Esophagus squamous epithelium (tissue), 5 donors: ENCODE measurements at places on chromosomes 7 and 10.

GRCh38 chr10:110698340-110698739 lies 54.2 kb downstream of the RBM20 start:
- DNase-seq = no peak

GRCh38 chr10:132388891-132389432 lies 8.0 kb upstream of the PWWP2B start:
- DNase-seq = no peak

GRCh38 chr7:151411551-151411950 lies 1.7 kb upstream of the WDR86 start:
- DNase-seq = no peak

GRCh38 chr7:112019932-112020331 lies 186.3 kb downstream of the DOCK4 start:
- no peak for DNase-seq

- no peak for DNase-seq
These were observed 807.2 kb upstream of the MBL2 start for GRCh38 chr10:53579773-53580172.

DNA sequence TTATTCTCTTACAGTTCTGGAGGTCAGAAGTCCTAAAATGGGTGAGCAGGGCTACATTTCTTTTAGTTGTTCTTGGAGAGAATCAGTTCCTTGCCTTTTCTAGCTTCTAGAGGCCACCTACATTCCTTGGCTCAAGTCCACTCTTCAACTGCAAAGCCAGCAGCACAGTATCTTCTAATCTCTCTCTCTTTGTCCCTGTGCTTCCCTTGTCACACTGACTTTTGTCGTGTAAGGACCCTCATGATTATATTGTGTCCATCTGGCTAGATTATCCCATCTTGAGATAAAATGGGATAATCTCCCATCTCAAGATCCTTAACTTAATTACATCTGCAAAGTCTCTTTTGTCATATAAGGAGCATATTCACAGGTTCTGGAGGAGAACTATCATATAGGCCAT lies 359.0 kb downstream of the ADRA2A start:
- DNase-seq = no peak

DNA sequence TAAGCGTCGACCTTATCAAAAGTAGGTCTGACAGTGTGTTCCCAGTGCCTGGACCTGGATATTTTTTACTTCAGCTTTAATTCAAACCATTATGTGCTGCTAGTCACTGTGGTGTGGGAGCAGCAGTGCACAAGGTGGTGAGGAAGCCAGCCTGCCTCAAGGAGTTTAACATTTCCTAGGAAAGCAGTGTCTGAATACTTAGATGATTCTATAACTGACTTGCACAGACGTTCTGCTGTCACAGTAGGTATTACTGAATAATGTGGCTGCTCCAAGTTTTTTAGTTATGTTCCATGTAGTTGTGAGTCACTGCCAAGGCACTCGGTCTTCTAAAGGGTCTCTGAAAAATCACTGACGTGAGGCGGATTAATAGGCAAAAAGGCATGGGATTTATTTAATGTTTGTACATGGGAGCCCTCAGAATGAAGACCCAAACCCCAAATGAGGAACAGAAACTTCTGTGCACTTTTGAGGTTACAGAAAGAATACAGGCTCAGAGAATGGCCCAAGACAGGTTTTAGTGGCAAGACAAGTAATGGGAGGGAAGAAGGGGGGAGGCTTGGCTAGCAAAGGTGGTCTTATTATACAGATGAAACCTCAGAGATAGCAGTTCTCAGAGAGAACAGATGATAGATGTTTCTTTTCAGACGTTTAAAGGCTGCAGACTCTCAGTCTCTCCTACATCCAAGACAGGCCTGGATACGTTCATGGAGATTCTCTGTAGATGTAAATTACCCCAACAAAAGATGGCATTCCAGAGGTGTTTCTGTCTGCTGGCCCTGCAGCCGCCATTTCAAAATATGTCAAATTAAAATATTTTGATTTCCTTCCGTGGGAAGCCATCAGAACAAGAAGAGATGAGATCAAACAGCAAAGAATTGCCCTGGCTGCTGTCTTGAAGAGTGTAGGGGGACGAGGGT lies 209.3 kb downstream of the SDK1 start:
- no peak for DNase-seq

DNA sequence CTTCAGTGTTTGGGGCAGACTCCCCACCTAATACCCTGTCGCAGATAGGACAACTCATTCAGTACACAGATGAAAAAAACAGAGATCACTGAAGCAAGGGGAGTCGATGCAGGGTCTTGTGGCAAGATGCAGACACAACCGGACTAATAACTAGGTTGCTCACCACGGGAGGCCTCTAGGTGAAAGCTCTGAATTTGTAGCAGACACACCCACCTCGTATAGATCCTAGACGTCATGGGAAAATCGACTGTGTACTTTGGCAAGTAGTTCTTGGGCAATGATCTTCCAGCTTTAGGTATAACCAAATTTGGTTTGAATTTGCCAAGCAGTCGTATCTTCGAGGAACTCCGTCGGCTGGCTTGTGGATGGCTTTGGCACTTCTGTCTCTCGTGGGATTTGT lies 88.1 kb downstream of the TCF7L2 start:
- no peak for DNase-seq
